ENCODE measurements at places on chromosomes 4 and X.

DNA sequence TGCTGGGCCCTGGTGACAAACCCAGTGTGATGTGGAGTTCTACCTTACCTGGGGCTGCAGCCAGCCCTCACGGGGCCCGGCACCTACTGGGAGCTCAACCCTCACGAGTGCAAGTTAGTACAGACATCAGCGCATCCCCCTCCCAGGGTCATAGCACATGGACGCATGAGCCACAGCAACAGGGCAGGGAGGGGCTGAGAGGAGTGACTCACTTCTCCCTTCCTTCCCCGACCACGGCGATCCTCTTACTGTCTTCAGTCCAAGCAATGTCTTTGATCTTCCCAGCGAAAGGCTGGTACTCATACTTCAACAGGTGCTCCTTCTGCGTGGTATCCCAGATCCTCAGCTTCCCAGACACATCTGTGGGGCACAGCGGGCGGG is 17.8 kb downstream of the WDR1 start:
- no peak for DNase-seq

- no peak for DNase-seq
Measured at GRCh38 chr4:100557306-100557705, 39.5 kb upstream of the EMCN start.

GRCh38 chr4:56468097-56468422 is 643 bp downstream of the SRP72 start:
- peak; percentile 56 for DNase-seq

DNA sequence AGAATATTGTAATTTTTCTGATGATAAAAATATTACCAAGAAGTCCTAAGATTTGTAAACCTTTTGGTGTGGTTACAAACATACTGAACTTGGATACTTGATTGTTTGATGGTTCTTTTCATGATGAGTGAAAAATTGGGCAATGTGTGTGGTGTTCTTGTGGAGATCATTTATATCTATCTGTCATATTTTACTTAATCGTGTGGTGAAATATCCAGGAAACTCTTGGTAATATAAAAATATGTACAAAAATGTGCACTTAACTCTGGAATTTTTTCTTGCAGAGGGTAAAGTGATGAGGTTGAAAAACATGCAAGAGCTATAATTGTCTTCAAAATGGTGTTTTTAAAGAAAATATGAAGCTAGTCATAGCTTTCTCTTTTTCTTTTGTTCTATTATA is 2.8 kb downstream of the DCUN1D4 start:
- DNase-seq: no peak

GRCh38 chrX:25925946-25926345 is 212.2 kb upstream of the MAGEB18 start:
- DNase-seq: no peak

DNA sequence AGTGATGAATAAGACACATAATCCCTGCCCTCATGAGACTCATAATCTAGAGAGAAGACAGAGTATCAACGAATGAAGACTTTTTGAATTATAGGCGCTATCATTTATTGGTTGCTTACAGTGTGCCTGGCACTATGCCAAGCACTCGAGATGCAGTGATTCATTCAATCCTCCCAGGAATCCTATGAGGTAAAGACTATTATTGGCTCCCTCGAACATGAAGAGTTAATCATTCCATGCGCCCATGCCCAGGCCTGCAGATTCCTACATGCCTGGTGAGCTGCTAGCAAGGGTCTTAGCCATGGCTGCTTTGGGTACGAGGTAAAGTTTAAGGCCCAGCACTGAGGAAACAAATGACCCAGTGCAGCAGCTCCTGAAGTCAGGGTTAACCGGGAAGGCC is 47.0 kb downstream of the TEX13B start:
- no peak for DNase-seq

- DNase-seq: no peak
Measured at GRCh38 chrX:124634363-124634762, 288.0 kb downstream of the SH2D1A start.

GRCh38 chr4:148341980-148342800 is 100.0 kb downstream of the NR3C2 start:
- no peak for DNase-seq

DNA sequence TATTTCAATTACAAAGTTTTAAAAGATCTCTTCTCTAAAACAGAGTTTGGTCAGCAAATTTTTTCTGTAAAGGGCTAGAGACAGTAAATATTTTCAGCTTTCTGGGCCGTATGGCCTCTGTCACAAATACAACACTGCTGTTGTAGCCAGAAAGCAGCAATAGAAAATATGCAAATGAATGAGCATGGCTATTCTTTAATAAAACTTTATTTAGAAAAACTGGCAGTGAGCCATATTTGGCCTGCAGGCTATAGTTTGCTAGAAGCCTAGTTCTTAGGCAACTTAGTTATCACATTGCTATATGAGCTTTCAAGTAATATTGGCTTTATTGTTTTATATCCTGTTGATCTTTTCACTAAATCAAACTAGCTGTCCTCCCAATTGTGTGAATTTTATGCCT is 26.5 kb upstream of the XK start:
- DNase-seq: no peak

GRCh38 chr4:184812651-184813181 is 13.1 kb downstream of the ACSL1 start:
- no peak for DNase-seq

DNA sequence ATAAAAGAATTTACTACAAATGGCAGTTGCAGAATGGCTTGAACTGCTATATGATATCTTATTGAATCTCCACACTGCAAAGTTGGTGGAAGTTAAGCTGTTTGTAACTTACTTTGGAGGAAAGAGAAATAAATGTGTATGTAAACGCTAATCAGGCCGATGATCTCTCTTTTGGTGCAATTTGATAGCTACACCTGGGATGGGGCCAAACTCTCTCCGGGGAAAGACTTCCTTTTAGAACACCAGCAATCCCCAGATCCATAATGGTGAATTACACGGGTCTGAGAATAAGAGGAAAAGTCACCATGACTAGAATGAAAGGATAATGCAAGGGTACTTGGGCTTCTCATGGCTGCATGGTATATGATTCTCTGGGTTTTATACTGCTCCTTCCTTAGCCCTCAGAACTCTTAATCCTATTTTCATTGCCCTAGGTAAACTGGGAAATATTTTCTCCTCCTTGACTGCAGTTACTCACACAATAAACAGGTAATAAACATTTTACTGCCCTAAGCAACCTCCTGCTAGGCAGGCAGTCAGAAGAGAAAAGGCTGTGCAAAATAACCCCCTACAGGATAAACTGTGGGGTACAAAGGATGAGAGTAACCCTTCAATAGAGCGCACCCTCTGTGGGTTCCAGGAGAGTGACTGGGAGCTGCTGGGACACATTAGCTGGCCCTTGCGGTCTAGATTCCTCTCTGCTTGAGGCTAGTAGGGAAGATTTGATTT is 109.3 kb downstream of the MGST2 start:
- DNase-seq: no peak

DNA sequence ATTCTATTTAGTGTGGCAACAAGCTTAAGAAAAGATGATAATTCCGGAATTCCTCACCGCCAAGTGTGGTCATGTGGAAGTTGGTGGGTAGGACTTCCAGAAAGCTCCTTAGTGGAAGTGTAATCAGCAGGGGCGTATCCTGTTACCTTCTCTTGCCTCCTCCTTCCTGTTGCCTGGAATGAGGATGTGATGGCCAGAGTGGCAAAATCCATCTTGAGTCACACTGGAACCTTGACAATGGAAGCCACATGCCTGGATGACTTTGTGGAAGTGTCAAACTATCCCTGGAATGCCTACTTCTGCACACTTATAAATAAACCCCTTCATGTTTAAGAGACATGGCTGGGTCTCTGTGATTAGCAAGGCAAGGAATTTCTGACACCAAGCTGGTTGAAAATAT is 191.0 kb downstream of the PRDM5 start:
- no peak for DNase-seq

DNA sequence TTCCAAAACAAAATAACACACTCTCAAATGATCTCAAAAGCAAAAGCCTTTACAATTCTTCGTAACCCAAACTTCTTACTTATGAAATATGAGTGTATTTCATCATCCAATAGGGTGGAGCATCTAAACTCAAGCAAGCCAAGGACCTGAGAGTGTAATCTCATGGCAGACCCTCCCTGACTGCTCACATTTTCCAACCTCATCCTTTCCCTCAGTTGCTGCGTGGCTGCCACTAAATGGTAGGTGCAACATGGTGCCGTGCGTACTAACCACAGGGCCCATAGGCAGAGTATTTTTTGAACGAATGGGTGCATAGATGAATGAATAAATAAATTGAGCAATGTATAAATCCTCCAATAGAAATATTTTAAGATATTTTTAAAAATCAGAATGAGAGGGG is 45.4 kb downstream of the TTC29 start:
- no peak for DNase-seq

DNA sequence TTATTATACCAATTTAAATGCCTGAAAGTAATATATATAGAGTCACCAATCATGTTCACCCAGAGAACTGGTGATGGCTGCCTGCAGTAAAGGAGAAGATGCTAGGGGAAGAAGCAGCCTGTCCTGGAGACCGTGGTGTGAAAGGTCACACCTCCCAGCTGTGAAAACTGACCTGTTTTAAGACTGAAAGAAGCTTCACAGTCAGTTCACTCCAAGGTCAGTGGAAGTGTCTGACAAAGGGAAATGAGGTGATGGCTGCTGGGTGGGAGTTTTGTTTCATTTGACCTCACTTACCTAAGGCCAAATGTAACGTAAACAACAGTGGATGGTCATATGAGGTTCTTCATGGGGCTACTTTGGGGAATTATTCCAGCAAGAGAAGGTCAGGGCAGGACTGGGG is 352.1 kb upstream of the GATB start:
- DNase-seq: no peak

- DNase-seq: no peak
Measured at GRCh38 chr4:148271166-148271565, 171.0 kb downstream of the NR3C2 start.

- DNase-seq: no peak
Measured at GRCh38 chrX:45745479-45745878, 544.8 kb upstream of the DIPK2B start.

DNA sequence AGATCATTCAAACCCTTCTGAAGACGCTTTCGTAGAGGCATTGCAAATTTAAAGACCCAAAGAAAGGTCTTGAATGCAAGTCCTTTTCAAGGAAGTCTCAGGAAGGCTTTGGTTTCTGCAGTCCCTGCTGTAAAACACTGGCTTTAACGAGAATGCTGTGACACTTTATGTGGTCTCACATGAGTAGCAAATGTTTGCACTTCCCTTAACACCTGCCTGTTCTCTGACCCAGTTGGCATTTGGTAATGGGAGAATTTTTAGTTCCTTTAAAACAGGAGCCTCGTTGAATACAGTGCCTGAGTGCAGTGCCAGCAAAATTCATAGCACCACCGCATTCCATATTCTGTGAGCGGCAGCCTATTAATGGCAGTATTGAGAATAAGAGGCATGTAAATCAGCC is 330.5 kb upstream of the PRKX start:
- DNase-seq: no peak
